RPMI8226 (cell line): ENCODE measurements at places on chromosomes 3 and 15.

DNA sequence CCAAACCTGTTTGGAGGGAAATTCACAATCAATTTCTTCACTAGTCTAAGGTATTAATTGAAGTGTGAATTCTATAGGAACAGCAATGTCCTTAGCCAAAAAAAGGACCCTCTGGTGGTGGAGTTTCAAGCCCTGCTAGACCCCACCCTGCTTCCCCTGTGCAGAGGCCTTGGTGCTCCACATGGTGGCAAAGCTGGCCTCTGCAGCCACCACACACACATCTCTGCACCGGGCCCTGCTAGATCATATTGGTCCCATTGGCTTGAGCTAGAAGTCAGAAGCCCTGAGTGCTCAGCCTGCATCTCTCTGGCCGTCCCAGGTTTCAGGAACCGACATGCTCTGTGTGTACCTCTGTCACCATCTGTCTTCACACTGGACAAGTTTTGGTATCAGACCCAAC, 220.9 kb upstream of the TRIM42 start:
- DNase-seq, result no peak

GRCh38 chr3:52671676-52672075, 14.0 kb downstream of the PBRM1 start:
- no peak for DNase-seq

GRCh38 chr3:190595179-190595795, 81.4 kb downstream of the IL1RAP start:
- DNase-seq, result no peak

GRCh38 chr3:127422663-127423375, 135.0 kb upstream of the PRR20G start:
- DNase-seq, result no peak

GRCh38 chr15:79520654-79521053, 88.5 kb downstream of the MINAR1 start:
- DNase-seq, result no peak

DNA sequence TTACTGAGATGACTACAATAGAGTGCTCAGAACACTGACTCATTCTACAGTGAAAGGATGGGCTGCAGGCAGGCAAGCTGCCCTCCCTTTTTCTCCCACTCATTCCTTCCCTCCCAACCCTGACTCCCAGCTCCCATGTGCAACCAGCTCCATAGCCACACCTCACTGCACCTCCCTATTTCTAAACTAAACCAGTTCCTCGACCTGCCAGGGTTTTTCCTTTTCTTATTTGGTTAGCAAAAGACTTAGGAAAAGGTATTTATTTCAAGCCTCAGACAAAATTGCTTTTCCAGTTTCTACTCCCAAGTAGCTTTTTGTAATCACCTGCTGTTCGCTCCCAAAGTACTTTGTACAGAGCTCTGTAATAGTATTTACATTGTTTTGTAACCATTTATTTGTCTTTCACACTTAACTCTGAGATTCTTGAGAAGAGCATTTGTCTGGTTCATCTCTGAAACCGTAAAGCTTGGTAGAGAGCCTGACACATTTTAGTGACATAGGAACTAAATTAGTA, 2.2 kb downstream of the AADAC start:
- DNase-seq, result no peak

DNA sequence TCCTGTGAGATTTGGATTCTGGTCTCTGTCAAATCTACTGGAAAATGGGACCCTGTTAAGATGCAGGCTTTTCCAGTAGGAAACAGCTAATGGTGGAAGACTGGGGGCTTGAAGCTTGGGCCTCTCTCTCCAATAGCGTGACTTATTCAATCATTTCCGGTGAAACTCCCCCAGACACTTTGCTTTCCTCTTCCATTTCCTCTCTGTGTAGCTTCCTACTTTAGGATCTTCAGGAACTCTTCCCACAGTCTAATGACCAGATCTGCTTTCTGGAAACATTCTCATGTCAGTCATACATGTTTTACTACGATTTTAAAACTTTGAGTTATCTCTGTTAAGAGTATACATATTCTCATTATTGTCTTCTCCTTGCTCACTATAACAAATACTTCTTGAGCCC, 28.0 kb upstream of the TPRG1 start:
- no peak for DNase-seq

DNA sequence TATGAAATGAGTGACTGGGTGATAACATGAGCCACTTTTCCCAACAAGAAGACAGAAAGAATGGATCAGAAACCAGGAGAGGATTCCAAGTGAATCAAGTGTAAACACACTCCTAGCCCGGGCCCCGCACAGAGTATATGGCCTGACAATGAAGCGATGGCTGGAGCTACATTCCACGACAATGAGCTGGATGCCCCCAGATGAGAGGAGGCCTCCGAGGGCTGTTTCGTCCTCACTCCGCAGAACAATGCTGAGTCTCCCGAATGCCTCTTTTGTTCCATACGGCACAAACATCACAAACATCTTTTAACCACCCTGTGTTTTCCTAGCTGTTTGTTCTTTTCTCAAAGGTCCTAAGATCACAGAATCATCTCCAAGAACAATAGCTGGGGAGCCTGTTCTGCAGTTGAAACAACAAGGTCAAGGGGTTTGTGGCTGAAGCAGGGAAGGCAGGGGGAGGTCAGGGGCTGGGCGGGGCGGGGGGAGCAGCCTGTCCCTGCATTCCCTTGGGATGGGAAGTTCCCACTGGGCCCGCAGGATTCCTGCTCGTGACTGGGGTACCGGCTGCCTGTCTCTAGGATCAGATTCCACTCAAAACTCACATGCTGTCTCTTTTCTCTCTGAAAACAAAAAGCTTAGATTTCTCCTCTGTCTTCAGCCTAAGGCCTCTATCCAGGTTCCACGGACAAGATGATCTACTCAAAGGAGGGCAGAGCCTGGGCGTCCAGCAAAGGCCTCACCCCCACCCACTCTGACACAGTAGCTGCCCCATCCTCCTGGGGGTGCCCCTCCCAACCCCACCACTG, 151.3 kb downstream of the XXYLT1 start:
- no peak for DNase-seq
